Fibroblast of skin of scalp (primary cell): ENCODE measurements at places on chromosomes 6 and 20.

DNA sequence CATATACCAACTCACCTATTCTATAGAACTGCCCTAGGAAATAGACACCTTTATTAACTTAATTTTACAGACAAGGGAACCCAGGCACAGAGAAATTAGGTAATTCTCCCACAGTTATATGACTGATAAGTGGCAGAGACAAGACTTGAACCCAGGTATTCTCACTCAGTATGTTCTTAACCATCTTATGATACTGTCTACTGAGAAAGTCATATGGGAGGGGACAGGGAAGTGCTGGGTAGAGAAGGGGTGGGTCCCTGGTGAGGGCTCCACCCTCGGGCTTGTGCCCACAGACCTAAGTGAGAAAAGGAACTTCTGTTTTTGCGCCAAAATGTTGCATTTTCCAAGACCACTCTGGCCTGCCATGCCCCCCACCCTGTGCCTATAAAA is 123.5 kb downstream of the RNF144B start:
- DNase-seq: no peak

DNA sequence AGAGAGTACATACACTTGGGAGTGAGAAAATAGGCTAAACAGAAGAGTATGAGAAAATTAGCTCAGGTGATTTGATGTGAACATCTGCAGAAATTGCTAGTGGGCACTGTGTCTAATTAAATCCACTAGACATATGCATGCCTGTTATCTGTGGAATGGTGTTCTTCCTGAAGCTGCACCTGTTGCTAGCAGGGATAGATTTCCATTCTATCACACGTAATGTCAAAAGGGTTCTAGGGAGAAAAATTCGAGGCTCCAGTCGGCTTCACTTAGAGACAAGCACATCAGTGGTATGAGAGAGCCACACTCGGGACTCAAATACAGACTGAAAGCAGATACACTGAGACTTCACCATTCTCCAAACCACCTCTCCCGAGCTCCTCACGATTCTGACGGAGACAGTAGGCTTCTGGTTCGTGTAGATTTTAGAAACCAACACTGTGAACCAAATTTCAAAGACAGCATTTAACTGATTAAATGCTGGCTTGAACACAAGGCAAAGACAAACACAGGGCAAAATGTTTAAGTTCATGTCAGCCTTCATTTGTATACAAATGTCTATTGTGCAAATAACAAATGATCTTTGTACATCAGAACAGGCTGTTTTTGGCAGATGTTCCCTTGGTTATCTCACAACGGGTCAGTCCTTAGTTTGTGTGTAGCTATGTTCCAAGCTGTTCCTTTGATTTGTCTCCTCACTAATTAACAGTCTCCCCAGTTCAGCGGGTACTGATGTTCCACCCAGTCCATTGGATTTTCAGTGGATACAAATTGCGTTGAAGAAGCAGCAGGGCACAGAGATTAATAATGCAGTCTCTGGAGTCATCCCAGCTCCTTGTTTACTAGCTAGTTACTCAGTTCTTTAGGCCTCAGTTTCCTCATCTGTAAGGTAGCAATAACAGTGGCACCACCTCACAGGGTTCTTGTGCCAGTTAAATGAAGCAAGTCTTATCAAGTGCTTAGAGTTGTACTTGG is 131.0 kb upstream of the IFNGR1 start:
- no peak for DNase-seq

DNA sequence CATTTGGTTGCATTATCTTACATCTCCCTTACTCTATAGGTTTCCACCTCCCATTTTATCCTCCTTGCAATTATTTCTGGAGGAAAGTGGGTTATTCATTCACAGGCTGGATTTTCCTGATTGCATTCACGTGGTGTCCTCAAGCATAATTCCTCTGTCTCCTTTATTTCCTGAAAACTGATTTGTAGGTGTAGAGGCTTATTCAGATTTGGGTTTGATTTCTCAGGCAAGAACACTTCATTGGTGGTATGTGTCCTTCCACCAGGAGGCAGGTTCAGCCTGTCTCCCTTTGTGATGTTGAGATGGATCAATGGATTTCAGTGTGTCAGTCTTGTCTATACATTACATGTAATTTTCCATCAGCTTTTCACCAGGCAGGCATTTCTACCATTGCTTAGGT is 17.3 kb downstream of the DNPH1 start:
- DNase-seq: no peak

DNA sequence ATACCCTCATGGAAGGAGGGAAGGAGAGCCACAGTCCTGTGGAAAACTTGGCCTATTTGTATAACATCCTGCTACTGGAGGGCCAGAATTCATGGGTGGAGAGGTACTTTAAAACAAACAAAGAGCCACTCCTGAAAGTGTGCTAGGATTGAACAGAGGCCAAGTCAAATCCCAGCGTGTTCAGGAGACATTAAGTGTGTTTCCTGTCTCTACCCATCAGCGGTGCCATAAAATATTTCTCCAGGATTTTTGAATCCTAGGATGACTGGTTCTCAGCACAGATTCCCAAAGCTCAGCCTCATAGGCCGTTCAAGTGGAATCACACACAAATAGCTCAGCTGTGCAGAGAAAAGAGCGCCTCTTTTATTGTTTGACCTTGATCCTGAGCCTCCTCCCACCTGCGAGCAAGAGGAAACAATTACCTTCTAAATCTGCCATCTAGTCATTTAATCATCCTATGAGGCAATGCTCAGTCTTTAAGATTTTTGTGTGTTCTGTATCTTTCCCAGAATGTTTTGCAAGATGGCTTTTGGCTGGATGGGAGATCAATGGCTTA is 31.8 kb upstream of the RALGAPA2 start:
- no peak for DNase-seq

DNA sequence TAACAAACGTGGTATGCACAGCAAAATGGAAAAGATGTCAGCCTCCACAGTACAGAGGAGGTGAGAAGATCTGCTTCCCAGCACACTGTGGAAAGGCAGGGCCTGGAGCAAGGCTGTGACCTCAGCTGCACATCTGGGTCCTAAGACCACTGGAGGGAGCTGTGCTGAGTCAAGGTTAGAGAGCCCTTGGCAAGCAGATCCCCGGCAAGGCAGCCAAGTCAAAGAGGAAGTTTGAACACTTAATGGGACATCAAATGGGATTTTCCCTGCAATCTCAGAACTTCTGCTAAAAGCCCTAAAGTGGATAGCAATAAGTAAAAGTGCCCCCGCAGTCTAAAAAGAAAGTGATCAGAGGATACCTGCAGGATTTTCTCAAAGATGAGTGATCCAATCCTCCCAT is 39.5 kb downstream of the UNC5CL start:
- peak; percentile 27 for DNase-seq

- DNase-seq: no peak
Observed at GRCh38 chr20:60100780-60101179, 142.6 kb downstream of the CDH26 start.

DNA sequence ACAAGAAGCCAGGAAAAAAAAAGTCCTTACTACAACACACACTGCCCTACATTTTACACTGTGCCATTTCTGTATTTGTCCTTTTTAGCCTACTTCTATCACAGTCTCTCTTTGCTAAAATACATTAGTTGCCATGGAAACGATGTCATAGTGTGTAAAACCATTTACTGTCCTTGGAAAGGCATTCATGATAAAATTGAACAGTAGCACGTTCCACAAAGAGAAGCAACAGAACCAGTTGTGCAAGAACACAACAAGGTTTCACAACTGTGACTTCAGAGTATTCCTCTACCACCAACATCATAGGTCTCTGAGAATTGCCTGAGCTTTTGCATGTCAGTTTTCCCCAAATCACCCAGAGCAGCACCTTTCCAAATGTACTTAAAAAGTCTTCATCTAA is 20.5 kb downstream of the FYN start:
- peak; percentile 36 for DNase-seq

DNA sequence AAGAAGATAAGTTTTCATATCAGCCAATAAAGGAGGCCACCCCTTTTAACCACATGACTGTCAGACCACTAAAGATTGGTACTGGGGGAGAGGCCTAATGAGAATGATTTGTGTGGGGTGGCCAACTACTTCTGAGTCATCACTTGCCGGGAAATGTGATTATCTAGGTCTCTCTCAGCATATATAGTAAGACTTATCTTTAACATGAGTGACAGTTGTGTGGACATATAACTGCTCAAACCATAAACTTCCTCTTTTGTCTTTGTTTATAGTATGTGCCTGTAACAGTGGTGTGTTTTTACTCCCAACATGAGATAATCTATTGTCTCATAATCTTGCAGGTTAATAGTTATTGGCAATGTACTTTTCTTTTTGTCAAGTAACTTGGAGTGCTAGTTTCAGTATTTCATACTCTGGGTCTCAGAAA is 312.4 kb downstream of the CDKAL1 start:
- peak; percentile 9 for DNase-seq

- no peak for DNase-seq
Observed at GRCh38 chr20:9634327-9634726, 119.9 kb downstream of the LAMP5 start.

DNA sequence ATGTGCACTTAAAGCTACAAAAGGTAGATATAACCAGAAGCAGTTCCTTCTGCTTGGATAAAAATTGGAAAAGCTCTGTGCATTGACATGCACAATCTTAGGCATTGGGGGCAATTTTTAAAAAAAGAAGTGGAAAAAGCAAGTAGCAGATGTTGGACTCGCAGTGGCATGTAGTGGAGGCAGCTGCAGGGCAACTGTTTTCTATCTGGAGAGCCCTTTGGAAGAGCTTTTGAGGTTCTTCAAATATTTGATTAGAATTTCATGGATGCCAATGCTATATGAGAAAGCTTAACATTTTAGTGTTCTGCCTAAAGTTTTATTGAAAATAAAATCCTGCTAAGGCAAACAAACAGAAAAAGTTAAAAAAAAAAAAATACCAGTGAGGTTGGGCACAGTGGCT is 388.3 kb upstream of the RNF217 start:
- DNase-seq: no peak

DNA sequence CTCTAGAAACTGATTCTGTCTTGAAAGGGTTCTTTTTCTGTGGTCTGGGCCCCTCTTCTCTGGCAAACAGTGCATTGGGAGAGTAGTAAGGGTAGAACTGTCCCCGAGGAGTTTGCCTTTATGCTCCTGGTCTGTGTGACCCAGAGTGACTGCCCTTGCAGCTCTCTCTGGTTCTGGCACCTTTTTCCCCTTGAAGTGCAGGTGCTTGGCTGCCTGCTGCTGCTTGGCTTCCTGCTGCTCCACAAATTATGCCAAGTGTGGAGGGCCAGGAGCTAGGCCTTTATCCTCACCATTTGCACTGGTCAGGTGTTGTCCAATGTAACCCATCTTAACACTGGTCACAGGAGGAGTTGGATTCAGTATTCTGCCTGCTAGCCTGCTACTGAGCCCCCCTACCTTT is 11.2 kb downstream of the KIZ start:
- no peak for DNase-seq

DNA sequence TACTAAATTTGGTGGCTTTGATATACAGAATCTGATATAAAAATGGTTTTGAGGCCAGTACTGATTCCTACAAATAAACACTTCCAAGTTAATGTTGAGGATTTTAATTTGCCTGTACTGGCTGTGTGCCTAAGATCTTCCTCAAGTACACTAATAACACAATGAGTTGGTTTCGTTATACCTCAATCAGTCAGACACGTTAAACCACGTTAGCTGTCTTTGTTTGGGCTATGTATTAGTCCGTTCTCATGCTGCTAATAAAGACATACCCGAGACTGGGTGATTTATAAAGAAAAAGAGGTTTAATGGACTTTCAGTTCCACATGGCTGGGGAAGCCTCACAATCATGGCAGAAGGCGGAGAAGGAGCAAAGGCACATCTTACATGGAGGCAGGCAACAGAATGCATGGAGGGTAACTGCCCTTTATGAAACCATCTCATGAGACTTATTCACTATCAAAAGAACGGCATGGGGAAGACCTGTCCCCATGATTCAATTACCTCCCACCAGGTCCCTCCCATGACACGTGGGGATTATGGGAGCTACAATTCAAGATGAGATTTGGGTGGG is 46.2 kb downstream of the NT5E start:
- DNase-seq: no peak

GRCh38 chr6:170232186-170233002 is 58.5 kb downstream of the DLL1 start:
- DNase-seq: no peak

GRCh38 chr6:131368198-131368911 is 204.7 kb upstream of the ARG1 start:
- DNase-seq: peak; percentile 31

GRCh38 chr6:87682310-87682709 is 19.7 kb downstream of the AKIRIN2 start:
- peak; percentile 21 for DNase-seq

- no peak for DNase-seq
Observed at GRCh38 chr6:111076024-111076695, 11.1 kb upstream of the SLC16A10 start.

GRCh38 chr6:148599967-148600426 is 146.8 kb upstream of the UST start:
- no peak for DNase-seq

DNA sequence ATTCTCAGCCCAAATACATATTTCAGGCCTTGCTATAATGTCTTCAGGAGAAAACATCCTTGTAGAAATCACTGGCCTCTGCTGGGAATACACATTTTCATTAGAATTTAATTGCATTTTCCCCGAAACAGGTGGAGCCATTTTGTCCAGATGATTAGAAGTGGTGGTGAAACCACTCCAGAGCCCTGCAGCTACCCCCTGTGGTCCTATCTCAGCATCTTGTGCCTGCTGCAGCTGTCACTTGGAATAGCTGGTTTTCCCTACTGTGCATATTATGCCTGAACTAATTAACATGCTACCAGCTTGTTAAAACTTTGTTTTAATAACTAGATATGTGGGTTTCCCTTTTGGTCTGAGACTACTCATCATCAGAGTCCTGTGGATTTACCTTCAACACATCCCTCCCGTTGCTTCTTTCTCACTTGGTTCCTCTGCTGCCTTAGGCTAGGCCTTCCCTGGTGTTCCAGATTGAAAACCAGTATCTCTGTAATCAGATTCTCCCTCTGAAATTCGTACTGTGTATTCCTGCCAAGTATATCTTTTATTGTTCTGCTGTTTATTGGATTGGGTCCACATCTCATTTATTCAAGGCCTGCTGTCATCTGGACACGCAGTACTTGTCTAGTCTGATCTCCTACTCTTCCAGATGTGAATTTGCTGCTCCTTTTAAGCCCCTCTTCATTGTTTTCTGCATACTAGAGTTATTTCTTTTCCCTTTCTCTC is 15.2 kb downstream of the DNAH8 start:
- DNase-seq: no peak

DNA sequence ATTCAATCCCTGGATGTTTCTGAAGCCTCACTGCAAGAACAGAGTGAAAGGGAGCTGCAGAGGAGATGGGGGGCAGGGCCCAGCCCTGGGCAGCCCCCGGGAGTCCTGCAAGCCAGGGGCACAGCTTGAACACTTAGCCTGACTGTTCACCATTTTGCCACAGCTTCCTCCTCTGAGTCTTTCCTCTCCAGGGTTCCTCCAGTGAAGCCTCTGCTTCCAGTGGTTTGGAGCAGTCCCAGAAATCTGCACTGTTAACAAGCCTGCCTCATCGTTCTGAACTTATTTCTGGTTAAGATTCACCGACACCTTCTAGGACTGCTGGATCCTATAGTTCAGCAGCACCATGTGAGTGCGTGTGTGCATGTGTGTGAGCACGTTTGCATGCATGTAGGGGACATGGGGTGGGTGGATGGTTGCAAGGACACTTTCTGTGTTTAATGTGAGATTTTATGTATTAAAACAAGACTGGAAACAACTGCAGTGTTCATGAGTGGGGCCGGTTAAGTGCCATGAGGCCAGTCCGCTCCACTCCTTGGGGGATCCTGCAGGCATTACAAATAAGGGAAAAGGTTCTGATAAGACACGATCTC is 24.6 kb downstream of the CEBPB start:
- DNase-seq: peak; percentile 68
